ENCODE measurements at places on chromosomes 12 and 14.

GRCh38 chr12:25830456-25830855 lies 128.0 kb upstream of the RASSF8 start:
- no peak for DNase-seq

- DNase-seq, result no peak
Observed at GRCh38 chr14:85463512-85463911, 66.4 kb upstream of the FLRT2 start.

- no peak for DNase-seq
Observed at GRCh38 chr14:77638771-77639171, 22.3 kb upstream of the SPTLC2 start.

DNA sequence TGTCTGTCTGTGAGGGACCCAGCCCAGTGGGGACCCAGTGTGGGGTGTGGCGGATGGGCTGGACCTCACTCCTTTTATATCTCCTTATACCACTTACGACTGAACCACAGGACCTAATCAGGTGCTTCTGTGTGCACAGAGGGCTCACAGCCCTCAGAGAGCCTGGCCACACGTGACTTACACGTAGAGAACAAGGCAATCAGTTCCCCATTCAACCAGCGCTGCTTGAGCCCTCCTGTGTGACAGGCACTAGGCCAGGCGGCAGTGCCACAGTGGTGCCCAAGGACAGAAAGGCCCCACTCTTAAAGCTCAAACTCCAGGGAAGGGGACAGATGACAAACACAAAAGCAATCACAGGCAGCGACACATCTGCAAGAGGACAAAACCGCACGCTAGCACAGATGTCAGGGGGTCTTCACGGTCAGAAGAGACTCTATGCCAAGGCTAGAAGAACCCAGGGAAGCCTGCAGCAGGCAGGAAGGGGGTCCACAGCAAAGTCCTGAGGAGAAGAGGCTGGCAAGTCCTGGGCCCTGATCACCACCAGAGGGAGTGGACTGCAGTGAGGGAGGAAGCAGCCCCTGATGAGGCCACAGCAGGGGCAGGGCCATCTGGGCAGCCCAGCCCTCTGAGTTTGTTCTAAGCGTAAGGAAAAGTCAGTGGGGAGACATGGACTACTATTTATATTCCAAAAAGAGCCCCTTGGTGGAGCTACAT lies 39.3 kb downstream of the SETD3 start:
- no peak for DNase-seq

DNA sequence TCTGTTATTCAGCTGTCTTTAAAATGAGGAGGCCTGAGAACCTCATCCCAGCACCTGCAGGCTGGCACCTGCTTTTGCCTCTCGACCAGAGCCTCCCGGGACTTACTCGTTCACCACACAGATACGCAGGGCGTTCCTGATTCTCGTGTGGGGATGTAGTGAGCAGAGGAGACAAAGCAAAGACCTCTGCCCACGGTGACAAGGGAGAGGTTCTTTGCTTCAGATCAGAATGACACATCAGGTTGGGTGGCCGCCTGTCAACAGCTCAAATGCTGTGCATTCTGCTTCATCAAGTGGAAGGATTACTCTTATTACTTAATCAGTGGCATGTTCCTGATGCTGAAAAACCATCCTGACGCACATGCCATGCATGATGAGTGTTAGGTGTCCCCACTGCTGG lies 24.4 kb downstream of the DEGS2 start:
- DNase-seq, result no peak

DNA sequence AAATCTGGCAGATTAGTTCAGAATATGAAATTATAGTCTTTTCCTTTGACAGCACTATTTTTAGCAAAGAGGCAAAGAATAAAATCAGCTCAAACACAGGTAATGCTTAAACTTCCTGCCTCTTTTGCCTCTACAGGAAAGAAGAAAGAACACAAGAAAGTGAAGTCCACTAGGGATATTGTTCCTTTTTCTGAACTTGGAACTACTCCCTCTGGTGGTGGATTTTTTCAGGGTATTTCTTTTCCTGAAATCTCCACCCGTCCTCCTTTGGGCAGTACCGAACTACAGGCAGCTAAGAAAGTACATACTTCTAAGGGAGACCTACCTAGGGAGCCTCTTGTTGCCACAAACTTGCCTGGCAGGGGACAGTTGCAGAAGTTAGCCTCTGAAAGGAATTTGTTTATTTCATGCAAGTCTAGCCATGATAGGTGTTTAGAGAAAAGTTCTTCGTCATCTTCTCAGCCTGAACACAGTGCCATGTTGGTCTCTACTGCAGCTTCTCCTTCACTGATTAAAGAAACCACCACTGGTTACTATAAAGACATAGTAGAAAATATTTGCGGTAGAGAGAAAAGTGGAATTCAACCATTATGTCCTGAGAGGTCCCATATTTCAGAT lies 17.4 kb downstream of the TMPO start:
- no peak for DNase-seq

GRCh38 chr12:7304456-7304855 lies 584 bp downstream of the ACSM4 start:
- no peak for DNase-seq

DNA sequence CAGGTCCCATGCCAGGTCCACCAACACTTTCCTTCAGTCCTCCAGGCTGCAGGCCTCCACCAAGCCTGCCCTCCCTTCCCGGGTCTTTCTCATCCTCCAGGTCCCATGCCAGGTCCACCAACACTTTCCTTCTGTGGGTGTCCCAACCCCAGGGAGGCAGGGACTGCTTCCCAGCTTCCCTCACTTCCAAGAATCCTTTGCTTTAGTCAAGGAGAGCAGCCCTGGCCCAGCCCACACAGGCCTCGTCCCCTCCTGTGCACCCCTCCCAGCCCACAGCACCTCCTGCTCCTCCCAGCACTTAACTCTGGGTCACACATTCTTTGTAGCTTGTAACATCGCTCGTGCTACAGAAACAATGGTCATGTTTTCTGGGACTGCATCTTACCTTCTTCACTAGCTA lies 72.9 kb downstream of the TESC start:
- no peak for DNase-seq

DNA sequence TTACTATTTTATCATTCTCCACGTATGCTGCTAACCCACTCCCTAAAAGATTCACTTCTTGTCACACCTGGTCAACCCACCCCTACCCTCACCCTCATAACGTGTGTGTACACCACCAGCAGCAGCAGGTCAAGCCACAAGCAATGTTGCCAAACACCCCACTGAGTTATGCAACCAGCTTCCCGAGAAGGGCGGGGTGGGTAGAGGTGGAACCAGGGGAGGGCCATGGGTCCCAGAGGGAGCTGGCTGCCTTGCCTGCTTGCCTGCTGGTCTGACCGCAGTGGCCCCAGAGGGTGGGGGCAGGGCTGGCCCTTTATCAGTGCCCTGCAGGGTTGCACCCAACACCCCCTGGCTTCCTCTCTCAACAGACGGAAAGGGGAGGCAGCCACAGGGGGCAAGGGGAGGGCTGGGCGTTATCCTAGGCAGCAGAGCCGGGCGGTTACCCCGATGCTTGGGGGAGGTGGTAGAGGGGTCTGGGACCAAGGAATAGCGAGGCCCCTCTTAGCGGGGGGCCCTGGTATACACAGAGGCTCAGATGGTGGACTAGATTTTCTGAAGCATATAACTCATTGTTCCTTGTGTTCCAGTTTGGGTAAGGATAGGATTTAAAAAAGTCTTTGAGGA lies 3.5 kb upstream of the NFE2 start:
- no peak for DNase-seq

All from stimulated activated CD4-positive, alpha-beta T cell treated with anti-CD3 and anti-CD28 coated beads, Interleukin-1b, Interleukin-23, amount 100 ng/mL, for 4 hours (primary cell).